ENCODE measurements at places on chromosomes 7 and 10.

- no peak for DNase-seq
These were observed 643.4 kb downstream of the ANKRD7 start for GRCh38 chr7:118867860-118868259.

DNA sequence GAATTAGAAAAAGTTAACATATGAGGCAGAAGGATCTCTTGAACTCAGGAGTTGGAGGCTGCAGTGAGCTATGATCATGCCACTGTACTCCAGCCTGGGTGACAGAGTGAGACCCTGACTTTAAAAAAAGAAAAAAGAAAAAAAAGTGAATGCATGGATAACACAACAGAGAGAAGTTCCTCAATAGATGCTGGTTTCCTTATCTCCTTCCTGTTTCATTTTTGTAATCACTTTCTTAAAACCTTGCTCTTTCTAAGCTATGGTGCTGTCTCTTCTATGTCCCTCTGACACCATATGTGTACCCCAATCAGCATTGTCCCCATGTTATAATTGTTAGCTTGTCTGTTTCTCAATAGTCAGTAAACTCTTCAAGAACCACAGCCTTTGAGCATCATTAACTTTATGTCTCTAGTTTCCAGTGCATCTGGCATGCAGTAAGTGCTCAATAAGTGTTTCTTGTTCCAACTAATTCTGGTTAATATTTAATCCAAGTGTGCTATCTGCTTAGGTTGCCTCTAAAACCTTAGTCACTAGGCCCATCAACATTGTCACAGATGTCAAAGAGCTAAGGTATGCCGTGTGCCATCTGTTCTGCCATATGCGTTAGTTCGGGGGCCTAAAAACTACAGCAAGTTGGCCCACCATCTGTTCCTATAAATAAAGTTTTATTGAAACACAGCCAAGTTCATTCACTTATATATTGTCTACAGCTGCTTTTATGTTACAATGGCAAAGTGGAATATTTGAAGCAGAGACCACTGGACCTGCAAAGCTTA is 36.2 kb downstream of the MPP7 start:
- DNase-seq = no peak

DNA sequence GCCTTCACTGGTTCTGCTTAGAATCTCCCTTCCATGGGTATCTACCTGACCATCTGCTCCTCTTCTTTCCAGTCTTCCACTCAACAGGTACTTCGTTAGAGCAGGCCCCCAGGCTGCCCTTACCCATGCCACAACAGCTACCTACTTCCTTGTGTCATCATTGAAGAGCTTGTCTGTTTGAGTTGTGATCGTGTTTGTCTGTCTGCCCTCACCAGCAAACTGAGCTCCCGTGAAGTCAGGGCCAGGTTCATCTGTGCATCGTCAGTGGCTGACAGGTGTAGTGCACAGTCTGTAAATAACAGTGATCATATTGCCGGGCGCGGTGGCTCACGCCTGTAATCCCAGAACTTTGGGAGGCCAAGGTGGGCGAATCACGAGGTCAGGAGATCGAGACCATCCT is 5.0 kb downstream of the NIPSNAP2 start:
- DNase-seq = no peak

GRCh38 chr10:77138541-77138940 is 499.1 kb downstream of the KCNMA1 start:
- no peak for DNase-seq

DNA sequence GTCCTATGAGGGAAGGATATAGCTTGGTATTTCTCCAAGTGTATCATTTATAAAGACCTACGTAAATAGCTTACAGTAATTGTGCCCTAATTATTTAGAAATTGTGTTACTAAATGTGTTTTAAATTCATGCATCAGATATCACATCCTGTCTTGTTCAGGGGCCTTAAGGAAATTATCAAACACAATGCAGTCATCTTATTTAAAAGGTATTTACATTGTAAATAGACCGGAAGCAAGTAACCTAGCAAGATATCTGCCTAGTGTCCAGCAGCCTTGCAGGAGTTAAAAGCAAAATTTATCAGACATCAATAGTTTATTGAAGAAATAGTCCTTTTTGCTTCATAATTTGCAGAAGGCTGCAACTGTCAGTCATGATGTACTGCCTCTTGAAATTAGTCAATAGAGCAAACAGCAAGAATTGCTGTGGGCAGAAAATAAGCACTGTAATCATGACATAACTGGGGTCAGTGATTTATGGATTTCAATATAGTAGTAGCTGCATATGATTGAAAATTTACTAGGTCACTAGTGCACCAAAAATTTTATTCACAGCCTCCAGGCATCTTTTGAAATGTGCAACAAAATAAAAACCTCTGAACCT is 23.1 kb downstream of the GLRX3 start:
- no peak for DNase-seq

GRCh38 chr7:113015034-113015645 is 71.5 kb downstream of the GPR85 start:
- no peak for DNase-seq

DNA sequence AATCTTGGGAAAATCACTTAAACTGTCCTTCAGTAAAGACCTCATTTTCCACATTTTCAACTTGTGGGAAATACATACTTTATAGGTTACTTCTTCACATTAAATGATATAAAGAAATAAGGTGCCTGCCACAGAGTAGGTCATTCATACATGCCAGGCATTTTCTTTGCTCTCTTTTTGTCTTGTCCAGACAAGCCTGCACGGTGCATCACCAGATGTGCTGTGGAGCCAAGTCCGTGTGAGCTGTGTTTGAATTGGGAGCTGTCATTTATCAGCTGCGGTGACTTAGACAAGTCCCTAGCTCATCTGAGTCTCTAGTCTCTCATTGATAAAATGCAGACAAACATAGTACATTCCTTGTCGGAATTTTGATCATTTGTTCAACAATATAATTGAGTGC is 432.9 kb downstream of the SORCS3 start:
- DNase-seq = no peak

GRCh38 chr7:41169317-41169716 is 533.6 kb downstream of the INHBA start:
- DNase-seq = no peak

DNA sequence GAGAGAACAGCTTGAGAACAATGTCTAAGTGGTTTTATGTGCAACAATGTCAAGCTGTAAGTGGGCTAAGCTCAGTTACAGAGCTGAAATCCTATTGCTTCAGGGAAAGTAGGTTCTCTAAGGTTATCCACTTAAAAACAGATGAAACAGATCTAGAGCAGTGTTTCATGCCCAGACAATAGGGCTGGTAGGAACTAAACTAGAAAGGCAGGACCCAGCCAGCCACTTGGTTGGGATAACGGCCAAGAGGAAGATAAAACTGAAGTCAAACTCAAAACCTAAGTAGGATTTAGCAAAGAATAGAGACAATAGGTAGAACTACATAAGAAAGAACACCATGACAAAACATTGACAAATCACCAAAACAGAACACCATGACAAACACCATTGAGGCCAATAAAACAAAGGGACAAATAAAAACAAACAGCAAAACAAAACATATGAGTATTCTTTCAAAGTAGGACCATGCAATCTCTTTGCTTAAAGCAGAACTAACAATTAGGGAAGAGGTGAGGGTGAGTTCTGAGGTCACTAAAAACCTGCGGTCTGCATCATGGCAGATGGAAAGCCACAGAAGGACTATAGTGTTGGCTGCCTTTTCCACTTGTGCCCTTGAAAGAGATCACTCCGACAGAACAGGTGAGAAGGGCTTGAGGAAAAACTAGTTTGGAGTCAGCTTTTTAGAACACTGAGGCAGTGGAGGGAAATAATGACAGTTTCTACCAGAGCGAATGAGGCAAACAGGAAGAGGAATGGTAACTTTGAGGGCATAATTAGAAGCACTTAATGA is 81.0 kb downstream of the HGF start:
- DNase-seq = no peak

GRCh38 chr10:93080350-93081046 is 6.8 kb downstream of the CYP26A1 start:
- DNase-seq = peak; percentile 64

GRCh38 chr7:46604241-46604661 is 683.2 kb upstream of the IGFBP3 start:
- no peak for DNase-seq

GRCh38 chr7:36019538-36019937 is 133.5 kb upstream of the EEPD1 start:
- no peak for DNase-seq

DNA sequence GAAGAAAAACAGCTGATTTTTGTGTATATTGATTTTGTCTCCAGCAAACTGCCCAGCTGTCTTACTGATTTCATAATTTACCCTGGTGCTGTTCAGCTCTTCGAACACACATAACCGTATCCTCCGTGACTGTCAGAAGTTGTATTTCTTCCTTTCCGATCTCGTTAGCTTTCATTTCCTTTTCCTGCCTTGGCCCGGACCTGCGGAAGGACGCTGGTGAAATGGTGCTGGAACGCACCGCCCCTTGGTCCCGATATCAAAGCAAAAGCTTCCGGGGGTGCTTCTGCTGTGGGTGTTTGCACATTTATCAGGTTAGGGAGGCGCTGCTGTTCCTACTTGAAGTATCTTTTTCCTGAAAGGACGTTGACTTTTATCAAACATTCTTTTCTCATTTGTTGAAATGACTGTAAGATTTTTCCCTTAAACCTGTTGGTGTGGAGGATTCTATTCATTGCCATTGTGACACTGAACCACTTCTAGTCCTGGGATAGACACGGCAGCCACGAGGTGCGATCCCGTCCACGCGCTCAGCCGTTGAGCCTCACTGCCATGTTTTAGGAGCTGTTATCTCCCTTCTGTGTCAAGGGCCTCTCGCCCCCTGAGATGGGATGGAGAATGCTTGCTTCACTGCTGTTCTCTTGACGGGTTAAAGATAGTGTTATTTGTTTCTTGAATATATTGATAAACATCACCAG is 72.6 kb downstream of the FOXL3 start:
- no peak for DNase-seq

DNA sequence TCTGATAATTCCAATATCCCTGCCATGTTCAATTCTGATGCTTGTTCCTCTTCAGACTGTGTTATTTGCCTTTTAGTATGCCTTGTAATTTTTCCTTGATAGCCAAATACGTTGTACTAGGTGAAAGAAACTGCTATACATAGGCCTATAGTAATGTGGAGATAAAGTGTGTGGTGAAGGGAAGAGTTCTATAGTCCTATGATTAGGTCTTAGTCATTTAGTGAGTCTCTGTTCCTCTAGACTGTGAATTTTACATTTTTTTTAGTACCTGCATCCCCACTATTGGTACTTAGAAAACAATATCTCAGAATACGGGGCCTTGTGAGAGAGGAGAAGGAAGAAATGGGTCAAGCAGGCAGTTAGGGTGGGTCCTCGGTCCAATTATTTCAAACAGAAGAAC is 59.6 kb upstream of the SEMA3E start:
- no peak for DNase-seq

DNA sequence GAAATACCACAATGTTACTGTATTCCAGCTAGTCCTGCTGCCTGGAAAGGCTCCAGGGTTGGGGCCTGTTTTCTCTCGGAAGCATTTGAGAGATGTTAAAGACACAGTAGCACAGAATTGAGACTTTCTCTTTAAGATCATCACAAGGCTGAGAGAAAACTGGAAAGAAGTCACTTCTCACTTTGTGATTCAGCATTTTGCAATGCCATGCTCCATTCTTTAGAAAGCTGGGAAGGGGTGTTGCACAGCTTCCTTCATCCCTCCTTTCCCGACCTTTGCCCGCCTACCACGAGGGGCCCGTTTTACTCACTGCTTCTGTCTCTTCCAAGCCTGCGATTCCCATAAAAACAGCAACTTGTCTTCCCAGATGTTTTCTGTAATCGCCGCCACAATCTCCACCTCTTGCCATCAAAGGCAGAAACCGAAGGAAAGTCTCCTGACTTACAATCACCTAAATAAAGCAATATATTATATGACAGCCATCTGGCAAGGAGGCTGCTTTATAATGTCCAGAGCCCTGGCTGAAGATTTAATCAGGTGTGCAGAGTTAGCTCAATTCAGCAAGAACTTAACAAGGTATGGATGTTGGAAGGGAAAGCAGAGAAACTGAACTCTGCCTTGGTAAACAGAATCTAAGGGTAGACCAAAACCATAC is 18.9 kb downstream of the NOD1 start:
- no peak for DNase-seq

- DNase-seq = no peak
These were observed 63.8 kb downstream of the HBP1 start for GRCh38 chr7:107232568-107233090.

DNA sequence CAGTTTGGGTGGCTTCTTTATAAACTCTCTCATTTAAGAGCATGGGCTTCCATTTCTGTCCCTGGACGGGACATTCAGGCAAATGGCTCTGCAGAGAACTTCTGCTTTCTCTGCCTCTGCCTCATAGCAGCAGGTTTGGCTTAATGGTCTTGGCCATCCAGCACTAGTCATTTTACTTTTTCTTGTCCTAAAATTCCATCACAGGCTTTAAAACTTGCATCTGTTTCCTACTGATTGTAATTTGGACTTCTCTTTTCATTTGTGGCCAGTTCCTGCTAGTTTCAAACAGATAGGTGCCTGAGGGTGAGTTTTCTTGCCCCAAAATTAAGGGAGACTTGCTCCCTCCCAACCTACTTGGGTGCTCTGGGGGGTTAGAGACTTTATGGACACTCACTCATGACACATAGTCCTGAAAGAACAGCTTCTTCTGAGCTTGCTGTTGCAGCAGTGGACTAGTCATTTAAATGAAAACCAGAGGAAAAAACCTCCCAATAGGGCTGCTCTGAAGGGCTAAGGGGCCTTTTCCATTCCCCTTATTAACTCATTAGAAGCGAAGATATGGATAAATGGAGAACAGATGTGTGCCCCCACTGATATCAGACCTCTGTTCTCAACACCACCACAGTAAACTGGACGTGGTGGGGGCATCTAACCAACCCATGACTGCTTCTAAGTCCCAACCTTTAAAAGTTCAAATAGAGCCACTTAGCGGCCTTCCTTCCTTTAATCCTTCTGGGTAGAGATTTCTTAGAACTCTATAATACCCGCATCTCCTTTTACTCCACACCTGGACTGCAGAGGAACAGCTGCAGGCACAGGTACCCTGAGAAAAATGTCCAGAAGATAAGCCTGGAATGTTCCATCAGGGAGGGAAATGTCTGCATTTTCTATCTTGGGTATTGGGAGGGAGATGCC is 38.8 kb downstream of the SVOPL start:
- no peak for DNase-seq

- DNase-seq = no peak
These were observed 1362.8 kb downstream of the XPNPEP1 start for GRCh38 chr10:108560488-108560887.

- DNase-seq = no peak
These were observed 88.2 kb downstream of the ZNF438 start for GRCh38 chr10:30943451-30943850.

- no peak for DNase-seq
These were observed 125.9 kb downstream of the TRRAP start for GRCh38 chr7:99004216-99004615.

- DNase-seq = no peak
These were observed 966.8 kb downstream of the LRMDA start for GRCh38 chr10:76398043-76398710.

DNA sequence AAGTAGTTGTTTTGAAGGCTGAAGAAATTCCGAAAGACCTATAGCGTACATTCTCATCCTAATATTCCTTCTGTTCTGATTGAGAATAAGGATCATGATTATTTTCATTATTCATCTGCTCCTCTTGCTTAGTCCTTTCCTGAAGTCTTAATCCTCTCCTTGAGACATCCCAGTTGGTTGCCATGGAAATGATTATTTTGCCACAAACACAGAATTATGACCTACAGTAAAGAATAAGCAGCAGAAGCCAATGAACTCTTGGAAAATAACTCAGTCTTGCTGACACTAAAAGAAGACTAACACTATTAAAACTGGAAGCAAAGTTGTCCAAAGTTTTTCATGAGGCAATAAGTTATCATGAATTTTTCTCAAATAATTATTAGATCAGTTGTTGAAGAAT is 47.8 kb upstream of the JAZF1 start:
- no peak for DNase-seq

GRCh38 chr7:50190776-50191175 is 97.7 kb upstream of the ZPBP start:
- DNase-seq = no peak
